ENCODE measurements at places on chromosomes 11 and 22.

GRCh38 chr22:46077669-46078099, 72.6 kb upstream of the PPARA start:
- DNase-seq: no peak

GRCh38 chr11:27011560-27012233, 17.8 kb downstream of the FIBIN start:
- DNase-seq: no peak

DNA sequence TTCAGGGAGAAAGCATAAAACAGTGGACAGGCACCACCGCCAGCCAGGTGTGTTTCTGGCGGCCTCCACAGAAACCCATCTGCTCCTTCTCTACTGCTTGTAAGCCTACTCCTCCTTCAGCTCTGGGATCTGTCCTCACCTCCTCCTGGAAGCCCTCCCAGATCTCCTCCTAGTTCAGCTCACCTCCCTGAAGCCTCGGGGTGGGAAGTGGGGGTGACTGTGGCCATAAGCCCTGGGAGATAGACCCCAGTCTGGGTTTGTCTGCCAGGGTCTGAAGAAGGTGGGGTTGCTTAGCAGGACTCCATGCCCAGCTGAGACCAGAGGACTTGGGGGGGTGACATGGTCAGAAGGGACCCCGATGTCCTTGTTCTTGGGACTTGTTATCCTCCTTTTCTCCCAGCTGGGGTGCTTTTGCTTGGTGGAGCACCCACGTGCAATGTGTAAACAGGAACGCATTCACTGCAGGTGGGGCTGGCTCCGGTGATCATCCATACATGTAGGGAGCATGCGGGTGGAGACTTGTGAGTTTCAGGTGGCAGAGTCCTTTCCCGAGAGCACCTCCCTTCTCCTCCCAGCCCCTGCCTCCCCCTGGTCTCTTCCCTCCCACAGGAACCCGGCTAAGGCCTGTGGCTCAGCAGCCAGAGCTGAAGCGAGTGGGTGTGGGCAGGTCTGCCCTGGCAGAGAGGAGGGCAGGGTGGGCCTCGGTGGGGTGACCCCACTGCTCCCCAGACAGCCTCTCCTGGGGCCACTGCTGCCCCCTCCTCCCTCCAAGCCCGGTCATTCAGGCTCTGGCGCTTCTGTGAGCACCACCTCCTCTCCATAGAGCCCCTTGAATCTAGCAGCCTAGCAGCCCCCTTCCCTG, 25.9 kb downstream of the MRGPRG start:
- no peak for DNase-seq

DNA sequence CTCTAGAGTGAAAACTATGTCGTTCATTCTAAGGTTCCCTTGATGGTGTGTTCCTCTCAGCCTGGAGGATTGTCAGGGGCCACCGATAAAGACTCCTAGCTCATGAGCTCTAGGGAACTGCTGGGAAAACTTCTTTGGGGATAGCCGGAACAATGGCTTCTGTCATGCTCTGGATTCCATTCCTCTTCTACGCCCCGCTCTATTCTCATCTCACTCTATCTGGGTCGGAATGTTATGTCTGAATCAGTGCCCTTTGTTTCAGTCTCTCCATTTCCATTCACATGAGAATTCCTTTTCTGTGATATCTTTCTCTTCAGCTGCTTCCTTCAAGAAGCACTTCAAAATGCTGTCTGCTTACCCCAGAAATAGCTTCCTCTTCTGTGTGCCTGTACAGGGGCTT, 16.9 kb upstream of the SLCO2B1 start:
- no peak for DNase-seq

- no peak for DNase-seq
Observed at GRCh38 chr11:109680127-109680526, 258.1 kb downstream of the C11orf87 start.

- DNase-seq: no peak
Observed at GRCh38 chr11:79449040-79449439, 8.2 kb upstream of the TENM4 start.

GRCh38 chr11:35463331-35463751, 44.0 kb upstream of the SLC1A2 start:
- DNase-seq: no peak

- DNase-seq: no peak
Observed at GRCh38 chr11:125020342-125020741, 42.8 kb upstream of the SLC37A2 start.

- no peak for DNase-seq
Observed at GRCh38 chr22:19591568-19591967, 67.4 kb upstream of the CLDN5 start.

DNA sequence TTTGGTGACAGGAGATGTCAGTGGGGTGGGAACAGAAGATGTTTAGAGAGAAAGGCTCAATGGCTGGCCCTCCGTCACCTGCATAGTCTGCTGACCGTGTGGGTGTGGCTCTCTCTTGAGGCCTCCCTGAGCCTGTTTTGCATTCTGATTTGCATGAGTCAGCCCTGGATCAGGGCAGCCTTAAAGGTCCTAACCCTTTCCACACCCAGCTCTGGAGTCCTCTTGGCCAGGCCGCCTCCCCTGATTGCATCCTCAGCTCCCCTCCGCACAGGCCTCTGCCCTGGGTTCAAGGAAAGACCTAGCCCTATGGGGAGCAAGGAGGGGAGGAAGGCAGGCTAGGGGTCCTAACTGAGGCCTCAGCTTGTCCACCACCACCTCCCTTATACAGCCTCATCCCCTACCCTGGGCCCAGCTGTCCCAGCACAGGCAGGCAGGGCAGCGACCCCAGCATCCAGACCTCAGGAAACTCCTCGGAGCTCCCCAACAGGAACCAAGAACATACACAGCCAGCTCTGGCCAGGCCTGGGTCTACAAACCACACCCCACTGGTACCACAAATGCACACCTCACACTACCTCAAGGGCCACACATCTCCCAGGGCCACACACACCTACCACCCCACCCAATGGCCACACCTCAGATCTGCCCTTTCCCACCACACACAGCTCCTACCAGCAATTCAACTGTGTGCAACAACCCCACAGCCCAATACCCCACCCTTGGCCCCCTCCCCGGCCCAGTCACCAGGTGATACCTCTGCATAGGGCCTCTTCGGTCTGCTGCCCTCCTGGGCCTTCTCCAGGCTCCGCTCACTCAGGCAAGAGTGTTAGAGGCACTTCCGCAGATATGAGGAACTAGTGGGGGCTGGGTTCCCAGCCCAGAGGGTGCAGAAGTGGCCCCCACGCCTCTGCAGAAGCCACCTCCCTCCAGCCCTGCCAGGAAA, 13.7 kb downstream of the ARAP1 start:
- DNase-seq: no peak

DNA sequence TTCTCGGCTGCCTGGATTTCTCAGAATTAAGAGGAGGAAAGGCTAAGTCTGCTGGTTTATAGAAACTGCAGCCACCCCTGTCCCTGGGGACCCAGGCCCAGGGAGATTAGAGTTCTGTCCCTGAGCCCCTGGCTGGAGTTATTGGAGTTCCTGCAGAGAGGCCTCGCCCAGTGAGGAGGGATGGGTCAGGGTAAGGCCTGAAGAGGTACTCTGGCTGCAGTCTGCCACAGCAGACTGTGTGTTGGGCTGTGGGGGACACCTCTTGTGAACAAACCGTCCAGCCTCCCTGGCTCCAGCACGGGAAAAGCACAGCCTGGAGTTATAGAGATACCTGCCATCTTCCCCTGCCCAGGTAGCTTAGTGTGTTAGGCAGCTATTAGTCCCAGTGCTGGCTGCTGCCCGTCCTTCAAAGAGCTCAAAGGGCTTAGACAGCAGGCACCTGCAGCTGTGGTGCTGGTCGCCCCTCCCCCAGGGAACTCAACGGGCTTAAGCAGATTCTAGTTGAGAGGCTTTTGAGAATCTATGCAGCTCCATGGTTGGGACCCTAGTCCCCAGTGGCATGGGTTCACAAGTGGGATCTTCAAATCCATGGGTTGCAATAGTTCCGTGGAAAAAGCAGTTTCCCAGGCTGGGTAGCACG, 36.6 kb upstream of the MUC15 start:
- DNase-seq: no peak

GRCh38 chr11:63502252-63502820, 3.5 kb upstream of the LGALS12 start:
- no peak for DNase-seq

GRCh38 chr11:72764503-72764902, 12.3 kb upstream of the ARAP1 start:
- no peak for DNase-seq

GRCh38 chr22:44693756-44694155, 8.2 kb upstream of the PRR5 start:
- no peak for DNase-seq

DNA sequence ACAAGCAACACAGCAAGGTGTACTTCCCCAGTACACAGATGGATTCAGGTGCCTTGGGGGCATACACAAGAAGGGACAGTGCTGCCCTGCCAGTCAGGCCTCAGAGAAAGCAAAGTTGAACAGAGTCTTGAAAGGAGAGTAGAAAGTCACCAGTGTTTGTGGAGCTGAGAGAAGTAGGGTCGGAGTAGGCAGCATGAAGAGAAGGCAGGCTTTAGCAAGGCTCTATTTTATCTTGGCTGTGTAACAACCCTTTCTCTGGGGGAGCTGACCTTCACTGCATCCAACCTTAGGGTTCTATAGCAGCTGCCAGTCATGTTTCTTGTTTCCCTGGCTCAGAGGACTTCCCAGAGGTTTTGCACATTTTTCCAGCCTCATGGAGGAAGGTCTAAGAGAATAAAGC, 77.4 kb upstream of the BLID start:
- no peak for DNase-seq

DNA sequence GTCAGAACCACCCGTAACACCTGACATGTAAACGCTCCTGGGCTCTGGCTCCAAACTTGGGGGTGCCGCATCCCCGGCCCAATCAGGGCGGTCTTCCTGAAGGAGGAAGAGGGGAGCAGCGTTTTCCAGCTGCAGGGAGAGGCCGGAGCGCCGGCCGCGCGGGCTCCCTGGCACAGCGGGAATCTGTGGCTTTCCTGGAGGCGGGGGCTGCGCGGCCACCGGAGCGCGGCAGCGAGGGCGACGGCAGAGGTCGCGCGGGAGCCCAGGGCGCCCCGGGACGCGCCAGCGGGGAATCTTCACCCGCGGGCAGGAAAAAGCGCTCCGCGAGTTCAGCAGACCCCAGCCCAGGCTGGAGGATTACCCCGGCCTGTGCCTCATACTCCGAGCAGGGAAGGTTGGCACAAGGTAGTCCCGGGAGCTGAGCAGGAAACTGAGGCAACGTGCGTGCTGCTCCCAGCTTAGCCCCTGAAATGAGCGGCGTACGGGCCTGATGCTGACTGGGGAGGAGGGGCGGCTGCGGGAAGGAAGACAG, 600 bp upstream of the ESAM start:
- no peak for DNase-seq

DNA sequence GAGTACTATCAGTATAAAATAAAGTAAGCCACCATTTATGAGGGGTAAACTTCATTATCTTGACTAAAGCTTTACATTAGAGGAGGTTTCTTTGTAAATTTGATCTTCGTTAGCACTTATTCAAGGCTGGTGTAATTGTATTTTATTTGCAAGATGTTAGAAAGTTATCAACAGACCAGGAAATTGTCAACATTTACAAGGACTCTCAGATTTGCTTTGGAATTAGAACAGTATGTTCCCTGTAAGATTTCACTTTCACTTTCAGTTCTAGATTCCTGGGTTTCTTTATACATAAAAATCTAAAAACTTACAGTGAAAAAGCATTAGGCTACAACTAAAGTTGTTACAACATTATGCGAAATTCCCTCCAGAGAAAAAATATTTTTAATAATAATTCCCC, 4.6 kb upstream of the BIRC3 start:
- DNase-seq: no peak

DNA sequence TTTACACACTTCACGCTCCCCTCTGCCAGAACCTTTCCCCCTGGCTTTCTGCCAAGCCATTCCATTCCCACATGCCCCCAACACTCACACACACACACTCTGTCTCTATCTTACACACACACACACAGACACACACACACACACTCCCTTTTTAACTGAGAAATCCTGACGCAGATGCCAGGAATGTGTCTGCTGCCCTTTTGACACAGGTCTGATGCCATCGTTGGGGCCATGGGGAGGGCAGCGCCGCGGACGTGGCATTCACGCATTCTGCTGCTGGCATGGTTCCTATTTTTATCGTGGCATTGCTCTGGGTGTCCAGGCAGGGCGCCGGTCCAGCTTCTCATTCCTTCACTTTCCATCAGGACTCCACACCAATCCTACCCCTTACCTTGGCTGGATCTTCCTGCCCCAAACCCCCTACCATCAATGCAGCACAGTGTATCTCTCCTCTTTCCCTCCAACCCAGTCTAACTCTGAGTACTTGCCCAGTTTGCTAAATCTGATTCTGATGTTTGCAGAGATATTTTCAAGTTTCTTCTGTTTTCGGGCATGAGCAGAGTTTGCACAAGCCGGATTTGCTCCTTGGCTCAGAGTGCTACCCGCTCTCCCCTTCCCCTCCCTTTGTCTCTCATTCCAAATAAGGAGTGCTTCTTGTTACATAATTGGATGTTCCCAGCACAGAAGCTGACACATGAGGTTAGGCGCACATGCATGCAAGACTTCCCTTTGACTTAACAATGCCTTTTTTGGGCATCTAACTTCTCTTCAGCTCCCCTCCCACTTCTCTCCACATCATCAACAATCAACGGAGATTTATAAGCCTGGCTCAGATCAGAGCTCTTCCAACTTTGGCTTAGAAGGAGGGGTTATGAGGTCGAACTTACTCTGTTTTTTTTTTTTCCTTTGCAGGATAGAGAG, 18.8 kb downstream of the SNX19 start:
- DNase-seq: no peak

GRCh38 chr11:121063728-121064127, 37.3 kb upstream of the TECTA start:
- DNase-seq: no peak

GRCh38 chr11:114042234-114042633, 17.3 kb upstream of the ZBTB16 start:
- DNase-seq: no peak

GRCh38 chr11:8032576-8033304, 45.6 kb downstream of the EIF3F start:
- DNase-seq: no peak

DNA sequence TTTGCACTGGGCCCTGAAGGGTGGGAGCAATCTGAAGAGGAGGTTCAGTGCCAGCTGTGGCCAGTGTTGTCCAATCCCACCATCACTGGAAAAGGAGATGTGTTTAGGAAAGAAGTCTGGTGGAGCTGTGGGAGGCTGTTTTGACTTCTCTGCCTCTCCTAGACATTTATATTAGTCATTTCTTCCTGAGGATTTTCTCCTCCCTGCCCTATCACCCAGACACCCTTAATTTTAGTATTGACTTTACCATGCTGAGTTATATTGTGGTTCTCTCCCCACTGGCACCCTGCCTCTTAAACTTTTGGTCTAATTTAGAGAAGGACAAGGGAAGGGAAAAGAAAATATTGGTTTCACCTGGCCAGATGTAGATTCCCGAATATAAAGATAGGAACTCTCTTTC, 159.1 kb downstream of the WNT11 start:
- no peak for DNase-seq

GRCh38 chr11:65208785-65209710, 27.3 kb downstream of the CAPN1 start:
- no peak for DNase-seq

DNA sequence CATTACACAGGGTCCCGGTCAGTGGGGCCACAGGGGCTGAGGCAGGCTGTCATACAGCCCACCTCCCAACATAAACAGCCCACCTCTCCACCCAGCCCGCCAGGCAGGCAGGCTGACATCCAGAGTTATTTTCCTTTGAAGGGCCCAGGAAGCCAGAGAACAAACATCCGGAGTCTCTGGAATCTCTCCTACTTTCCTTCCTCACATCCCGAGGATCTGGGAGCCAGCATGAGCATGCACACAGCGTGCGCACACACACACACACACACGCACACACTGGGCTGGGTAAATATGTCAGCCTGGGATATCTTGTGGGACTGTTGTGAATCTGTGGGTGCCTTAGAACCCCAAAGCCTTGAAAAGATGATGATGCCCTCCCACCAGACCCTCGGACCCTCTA, 55.4 kb downstream of the PDE2A start:
- DNase-seq: no peak

GRCh38 chr11:77214557-77214956, 86.5 kb downstream of the MYO7A start:
- DNase-seq: no peak
